GDM1 (cell line): ENCODE measurements at places on chromosomes 16 and 17.

GRCh38 chr17:18379246-18380146 lies 1.9 kb downstream of the EVPLL start:
- no peak for DNase-seq

GRCh38 chr17:62093188-62094155 lies 28.4 kb upstream of the MED13 start:
- DNase-seq = no peak

DNA sequence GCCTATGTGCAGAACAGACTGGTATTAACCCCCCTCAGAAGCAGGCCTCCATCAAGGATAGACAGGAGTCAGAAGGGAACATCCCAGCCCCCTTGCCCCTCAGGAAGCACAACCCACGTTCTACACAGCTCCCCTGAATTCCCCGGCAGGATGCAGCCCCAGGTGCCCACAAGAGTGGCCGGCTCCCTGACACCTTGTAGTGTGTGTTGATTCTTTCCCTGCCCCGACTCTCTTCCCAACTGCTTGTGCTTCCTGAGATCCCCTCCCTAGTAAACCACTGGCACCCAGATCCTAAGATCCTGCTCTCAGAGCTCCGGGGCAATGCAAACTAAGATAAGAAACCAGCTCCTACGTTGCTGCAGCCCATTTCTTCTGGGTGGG lies 34.8 kb upstream of the LITAF start:
- no peak for DNase-seq

GRCh38 chr17:80034791-80035686 lies 633 bp downstream of the TBC1D16 start:
- no peak for DNase-seq
